IMR-90 (cell line): ENCODE measurements at places on chromosomes 6 and 20. TPM values are rescaled to one million over a fixed set of nuclear protein-coding genes. Genes with fewer than 3 reads are reported as not detected.

Gene CDSN
- polyA plus RNA-seq: not detected in 2 replicates

Gene C2
- polyA plus RNA-seq: 0.19 and 0.26 TPM in 2 replicates

Gene LY6G6D
- not detected in 2 replicates for polyA plus RNA-seq

GRCh38 chr20:44643596-44644229 lies 7.8 kb downstream of the ADA start:
- peak; percentile 80 for DNase-seq

DNA sequence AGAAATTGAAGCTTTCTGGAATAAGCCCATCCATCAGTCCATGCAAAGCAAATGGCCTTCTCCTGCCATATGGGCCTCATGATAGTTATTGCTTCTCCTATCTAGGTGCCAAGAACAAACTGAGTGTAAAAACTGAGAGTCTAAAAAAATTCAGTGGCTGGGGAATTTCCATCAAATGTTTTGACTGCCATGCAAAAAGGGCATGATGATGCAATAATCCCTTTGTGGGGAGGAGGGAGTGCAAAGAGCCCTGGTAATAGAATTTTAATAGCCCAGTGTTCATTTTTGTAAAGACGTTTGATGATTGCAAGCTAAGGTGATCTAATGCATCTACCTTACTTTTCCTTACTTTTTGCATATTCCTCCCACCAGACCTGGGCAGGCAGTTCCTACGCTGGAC lies 683.7 kb downstream of the EPM2A start:
- no peak for DNase-seq

DNA sequence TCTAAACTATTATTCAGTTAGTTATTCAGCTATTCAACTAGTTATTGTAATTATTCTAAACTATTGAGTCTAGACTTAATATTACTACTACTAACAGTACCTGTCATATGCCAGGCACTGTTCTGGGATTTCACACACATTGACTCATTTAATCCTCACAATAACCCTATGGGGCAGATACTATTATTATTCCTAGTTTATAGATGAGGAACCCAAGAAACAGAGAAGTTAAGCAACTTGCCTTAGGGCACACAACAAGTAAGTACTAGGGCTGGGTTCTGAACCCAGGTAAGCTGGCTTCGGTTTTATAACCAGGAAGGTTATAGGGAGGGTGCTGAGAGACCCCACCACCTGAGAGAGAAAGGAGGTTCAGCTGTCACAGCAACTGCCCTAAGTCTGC lies 7.8 kb downstream of the TEAD3 start:
- no peak for DNase-seq

DNA sequence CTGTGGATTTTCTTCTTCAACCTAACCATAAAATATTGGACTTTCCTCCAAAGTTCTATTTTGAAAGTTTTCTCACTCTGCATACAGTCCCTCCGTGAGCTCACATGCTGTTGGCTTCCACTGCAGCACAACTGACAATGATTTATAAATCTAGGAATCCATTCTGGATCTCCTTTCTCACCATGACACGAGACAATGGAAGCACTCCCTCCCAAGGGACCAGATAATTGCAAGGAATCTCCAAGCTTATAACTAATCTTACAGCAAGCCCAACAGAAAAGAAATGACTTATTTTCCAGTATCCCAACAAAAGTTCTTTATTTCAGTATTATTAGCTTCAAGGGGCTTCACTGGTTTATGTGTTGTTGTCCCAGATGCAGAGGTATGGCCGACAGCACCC lies 729.0 kb downstream of the RFPL4B start:
- no peak for DNase-seq

- DNase-seq: no peak
These were observed 9.9 kb downstream of the ETV7 start for GRCh38 chr6:36377594-36377993.

DNA sequence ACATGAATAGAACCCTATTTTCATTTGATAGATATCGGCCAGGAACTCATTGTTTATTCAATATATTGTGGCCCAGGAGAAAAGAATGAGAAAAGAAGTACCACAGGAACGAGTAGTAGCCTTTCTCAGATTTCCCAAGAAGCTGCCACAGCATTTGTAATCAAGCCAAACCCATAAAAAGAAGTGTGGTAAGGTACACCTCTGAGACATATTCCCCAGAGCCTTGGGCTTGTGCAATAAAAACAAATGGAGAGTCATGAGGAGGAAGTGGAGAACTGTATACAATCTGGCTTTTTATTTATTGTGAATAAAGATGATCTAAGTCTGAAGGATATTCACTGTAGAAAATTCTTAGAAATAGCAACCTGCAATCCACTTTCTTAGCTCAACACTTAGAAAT lies 36.7 kb downstream of the KIF6 start:
- peak; percentile 71 for DNase-seq

- peak; percentile 11 for DNase-seq
These were observed 279.6 kb upstream of the SULF2 start for GRCh38 chr20:48064929-48065328.
